ENCODE measurements at places on chromosomes 6 and 20. TPM values are rescaled to one million over a fixed set of nuclear protein-coding genes. Genes with fewer than 3 reads are reported as not detected.

The C6orf141 gene
- polyA plus RNA-seq = not detected

The EFCAB8 gene
- 0.12 TPM for polyA plus RNA-seq

The HEBP2 gene
- polyA plus RNA-seq = 33.8 TPM

The PEX7 gene
- polyA plus RNA-seq = 6.6 TPM

The PKIB gene
- polyA plus RNA-seq = 0.92 TPM

The FERMT1 gene
- not detected for polyA plus RNA-seq
